ENCODE measurements at places on chromosomes 6 and 20. TPM values are rescaled to one million over a fixed set of nuclear protein-coding genes. Genes with fewer than 3 reads are reported as not detected.

The CD40 gene
- 4.9 TPM for total RNA-seq

The GMNN gene
- 67.6 TPM for total RNA-seq

The RAET1G gene
- 6.8 TPM for total RNA-seq

The OPRM1 gene
- not detected for total RNA-seq

The MCCD1 gene
- total RNA-seq = not detected

The GSTA1 gene
- total RNA-seq = not detected

The PACRG gene
- total RNA-seq = 0.13 TPM

The TULP1 gene
- total RNA-seq = not detected

The GTSF1L gene
- total RNA-seq = not detected

The SMIM8 gene
- 3.6 TPM for total RNA-seq

The FILIP1 gene
- total RNA-seq = 0.32 TPM

The DDX39B gene
- total RNA-seq = 336 TPM

The POLR1H gene
- 24.7 TPM for total RNA-seq

The IPCEF1 gene
- 0.02 TPM for total RNA-seq

The GGT7 gene
- 6.6 TPM for total RNA-seq

The BFSP1 gene
- total RNA-seq = 5.1 TPM

The TMC2 gene
- not detected for total RNA-seq

The PTCRA gene
- not detected for total RNA-seq

The HLA-DQA2 gene
- not detected for total RNA-seq

The TTBK1 gene
- total RNA-seq = 0.02 TPM

The SNX3 gene
- 108 TPM for total RNA-seq

The XKR7 gene
- total RNA-seq = 0.02 TPM

The BNIP5 gene
- not detected for total RNA-seq

The AVP gene
- not detected for total RNA-seq

The HSPA12B gene
- 0.25 TPM for total RNA-seq

The VSX1 gene
- 0.79 TPM for total RNA-seq

The CLPSL1 gene
- not detected for total RNA-seq

The LAMA2 gene
- 0.30 TPM for total RNA-seq

All from A549 treated with Mapracorat at 1 μM for 4 hours (cell line).